Bronchial epithelial cell (primary cell): ENCODE measurements at places on chromosomes 11 and 22. TPM values are rescaled to one million over a fixed set of nuclear protein-coding genes. Genes with fewer than 3 reads are reported as not detected.
A peak's percentile ranks its signal among the peaks of the same experiment; 100 is the strongest.

TBC1D22A gene
- 10.0 and 14.8 TPM in 2 replicates for total RNA-seq

HIC2 gene
- total RNA-seq, result 1.8 and 3.2 TPM in 2 replicates

BLID gene
- not detected in 2 replicates for total RNA-seq

IL10RA gene
- 0.13 TPM in 1 of 2 replicates, not detected in the other for total RNA-seq

CATSPER1 gene
- 0.26 TPM in 1 of 2 replicates, not detected in the other for total RNA-seq

SYCE3 gene
- total RNA-seq, result 0.51 and 0.79 TPM in 2 replicates

C11orf65 gene
- total RNA-seq, result 0.79 and 1.8 TPM in 2 replicates

OR51I1 gene
- total RNA-seq, result not detected in 2 replicates

MYOD1 gene
- total RNA-seq, result not detected in 2 replicates

CATSPERZ gene
- total RNA-seq, result 0.26 TPM in 1 of 2 replicates, not detected in the other

LAYN gene
- 5.3 and 6.9 TPM in 2 replicates for total RNA-seq

DNAJB7 gene
- not detected in 2 replicates for total RNA-seq

GRCh38 chr11:123594188-123594901 is 60.1 kb downstream of the SCN3B start:
- DNase-seq, result no peak

DNA sequence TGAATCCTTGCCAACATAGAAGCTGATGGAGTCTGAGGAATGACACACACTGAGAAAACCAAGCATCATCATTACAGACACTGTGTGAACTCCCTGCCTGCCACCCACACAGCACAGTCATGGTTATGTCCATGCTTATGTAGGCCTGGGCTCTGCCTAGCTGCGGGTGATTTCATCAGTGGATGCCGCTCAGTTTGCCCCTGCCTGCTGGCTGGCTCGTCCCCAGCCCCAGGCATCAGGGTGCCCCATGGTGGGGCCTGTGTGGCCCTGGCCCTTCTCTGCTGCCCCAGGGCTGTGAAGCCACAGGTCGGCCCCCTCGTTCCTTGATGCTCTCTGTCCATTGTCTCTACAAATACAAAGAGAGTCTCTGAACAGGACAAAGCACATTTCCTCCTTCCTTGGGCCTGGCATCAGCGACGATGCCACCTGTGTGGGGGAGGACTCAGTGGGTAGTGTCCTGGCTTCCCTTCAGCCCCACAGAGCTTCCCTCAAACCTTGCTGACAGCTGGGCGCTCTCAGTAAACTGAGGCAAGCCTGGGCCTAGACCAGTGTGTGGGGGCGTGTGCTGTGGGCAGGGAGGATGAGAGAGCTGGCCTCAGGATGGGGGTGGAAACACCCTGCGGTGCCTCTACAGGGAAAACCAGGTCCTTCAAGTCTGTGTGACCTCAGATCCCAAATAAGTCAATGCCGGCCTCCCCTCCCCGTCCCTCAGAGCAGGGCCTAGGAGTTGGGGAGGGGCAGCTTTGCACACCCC is 20.0 kb upstream of the TUB start:
- DNase-seq, result no peak

DNA sequence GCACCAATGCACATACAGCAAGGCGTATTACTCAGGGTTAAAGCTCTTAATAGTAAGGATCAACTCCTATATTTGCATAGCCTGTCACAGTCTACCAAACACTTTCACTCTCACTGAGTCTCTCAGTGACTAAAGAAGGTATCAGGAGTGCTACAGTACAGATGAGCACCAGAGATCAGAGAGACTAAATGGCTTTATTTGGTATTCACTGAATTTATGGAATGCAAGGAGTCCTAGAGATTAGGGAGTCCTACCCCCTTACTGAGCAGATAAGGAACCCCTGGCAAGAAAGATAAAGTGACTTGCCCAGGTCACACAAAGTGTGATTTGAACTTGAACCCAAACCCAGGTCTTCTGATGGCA is 396.4 kb upstream of the CCDC90B start:
- no peak for DNase-seq

- DNase-seq, result no peak
Observed at GRCh38 chr11:1361882-1362281, 27.9 kb upstream of the BRSK2 start.

DNA sequence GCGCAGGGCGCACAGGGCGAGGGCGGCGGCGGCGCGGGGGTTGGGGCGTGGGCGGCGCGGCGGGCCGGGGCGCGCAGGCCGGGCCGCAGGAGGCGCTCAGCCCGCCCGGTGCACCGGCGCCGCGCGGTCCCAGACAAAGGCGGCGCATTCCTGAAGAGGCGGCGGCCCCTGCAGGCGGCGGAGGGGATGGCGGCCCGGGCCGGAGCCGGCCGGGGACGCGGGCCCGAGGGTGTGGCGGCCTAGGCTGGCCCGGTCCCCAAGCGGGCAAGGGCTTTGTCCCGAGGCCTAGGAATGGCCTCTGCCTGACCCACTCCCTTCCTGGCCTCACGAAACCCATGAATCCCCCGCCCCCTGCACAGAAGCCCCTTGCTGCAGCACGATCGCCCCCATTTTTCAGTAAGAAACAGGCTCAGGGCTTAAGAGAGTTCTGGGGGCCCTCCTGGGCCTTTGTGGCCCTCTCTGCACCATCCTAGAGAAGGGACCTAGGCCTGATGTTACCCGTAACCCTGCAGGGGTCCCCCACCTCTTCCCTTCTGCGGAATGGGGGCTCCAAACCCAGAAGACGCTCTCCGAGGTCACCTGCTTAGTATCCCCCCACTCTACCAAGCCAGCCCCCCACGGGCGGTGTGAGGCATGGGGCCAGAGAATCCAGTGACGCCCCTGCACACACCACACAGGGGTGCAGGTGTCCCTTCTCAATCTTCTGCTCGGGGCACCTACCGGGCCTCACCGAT is at the start of gene RTN4R:
Gene RTN4R (minus strand): TSS at position 40 of the 734 bp plus-strand sequence. CDS start 226 bp downstream, outside the sequence.
- DNase-seq, result peak; percentile 6

GRCh38 chr11:26995701-26996460 is 2.0 kb downstream of the FIBIN start:
- no peak for DNase-seq

- DNase-seq, result peak; percentile 67
Observed at GRCh38 chr11:76524919-76525318, 80.1 kb downstream of the EMSY start.

GRCh38 chr22:20032407-20032991 is 11.6 kb downstream of the TANGO2 start:
- DNase-seq, result no peak

DNA sequence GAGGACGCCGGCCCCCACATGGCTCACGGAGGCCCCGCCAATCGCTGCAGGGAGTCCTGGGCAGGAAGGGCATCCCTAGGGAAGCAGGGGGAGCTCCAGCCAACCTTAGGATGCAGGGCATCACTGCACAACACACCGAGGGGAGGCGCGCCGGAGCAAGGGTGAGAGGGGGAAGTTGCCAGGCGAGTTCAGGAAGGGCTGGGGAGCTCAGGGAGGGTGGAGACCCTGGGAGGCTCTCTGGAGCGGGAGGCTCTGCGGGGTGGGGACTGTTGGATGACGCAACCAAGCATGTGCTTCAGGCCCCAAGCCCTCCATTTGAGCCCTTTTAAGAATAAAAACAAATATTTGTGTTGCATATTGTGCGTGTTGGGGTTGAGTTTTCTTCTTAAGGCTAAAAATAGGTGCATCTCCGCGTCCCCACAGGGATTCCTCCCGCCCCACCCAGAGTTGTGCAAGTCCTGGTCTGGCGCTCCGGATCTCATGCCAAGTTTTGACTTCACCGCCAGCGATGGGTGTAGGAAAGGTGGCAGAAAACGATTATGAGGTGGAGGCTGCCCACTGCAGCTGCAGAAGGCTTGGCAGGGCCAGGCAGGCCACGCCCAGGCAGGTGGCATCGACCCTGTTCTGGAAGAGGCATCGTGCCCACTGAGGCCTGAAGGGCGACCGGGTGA is 65.2 kb downstream of the WNT7B start:
- DNase-seq, result peak; percentile 65

DNA sequence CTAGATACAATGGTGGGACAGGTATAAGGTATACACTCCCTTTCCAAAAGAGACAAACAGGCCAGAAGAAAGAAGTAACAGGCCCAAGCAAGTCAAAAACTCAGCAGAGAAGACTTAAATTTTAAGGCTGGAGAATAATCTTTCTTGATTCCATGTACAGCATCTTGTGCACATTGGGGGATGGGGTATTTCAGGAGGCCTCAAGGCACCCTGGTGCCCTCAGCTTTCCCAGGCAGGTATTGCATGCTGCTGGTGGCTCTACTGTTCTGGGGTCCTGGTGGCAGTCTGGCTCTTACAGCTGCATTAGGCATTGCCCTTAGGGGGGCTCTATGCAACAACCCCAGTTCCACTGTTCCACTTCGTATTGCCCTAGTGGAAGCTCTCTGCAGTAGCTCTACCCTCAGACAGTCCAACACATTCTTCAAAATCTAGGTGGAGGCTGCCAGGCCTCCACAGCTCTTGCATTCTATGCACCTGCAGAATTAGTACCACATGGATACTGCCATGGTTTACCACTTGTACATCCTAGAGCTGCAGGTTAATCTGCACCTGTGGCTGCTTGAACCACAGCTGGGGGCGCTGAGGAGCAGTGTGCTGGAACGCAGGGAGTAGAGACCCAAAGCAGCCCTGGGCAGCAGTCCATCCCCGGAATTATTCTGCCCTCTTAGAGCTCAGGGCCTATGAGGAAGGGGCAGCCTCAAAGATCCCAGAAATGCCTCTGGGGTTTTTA is 4.2 kb upstream of the CTSC start:
- DNase-seq, result no peak

GRCh38 chr11:48041877-48042695 is 61.7 kb downstream of the PTPRJ start:
- no peak for DNase-seq

GRCh38 chr22:24768537-24769374 is 5.8 kb downstream of the PIWIL3 start:
- peak; percentile 37 for DNase-seq

DNA sequence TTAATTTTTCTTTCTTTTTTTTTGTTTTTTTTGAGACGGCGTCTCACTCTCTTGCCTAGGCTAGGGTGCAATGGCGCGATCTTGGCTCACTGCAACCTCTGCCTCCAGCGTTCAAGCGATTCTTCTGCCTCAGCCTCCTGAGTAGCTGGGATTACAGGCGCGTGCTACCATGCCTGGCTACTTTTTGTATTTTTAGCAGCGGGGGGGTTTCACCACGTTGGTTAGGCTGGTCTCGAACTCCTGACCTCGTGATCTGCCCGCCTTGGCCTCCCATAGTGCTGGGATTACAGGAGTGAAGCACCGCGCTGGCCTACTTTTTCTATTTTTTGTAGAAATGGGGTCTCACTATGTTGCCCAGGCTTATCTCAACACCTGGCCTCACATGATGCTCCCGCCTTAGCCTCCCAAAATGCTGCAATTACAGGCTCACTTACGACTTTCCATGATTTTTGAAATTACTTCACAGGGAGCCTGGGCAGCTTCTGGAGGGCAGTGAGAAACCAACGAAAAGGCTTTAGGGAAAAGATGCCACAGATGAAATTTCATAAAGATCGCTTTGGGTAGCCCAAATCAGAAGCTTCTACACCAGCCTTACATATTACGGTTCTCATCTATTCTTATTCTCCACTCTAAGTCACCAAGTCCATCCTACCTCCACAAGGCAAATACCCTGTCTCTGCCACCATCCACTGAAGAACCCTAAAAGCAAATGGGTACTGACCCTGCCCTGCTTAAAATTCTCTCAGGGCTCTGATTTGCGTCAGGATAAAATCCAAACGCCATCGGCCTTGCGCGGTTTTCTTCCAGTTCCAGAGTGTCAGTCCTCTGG is 866 bp upstream of the RRM1 start:
- DNase-seq, result peak; percentile 5

DNA sequence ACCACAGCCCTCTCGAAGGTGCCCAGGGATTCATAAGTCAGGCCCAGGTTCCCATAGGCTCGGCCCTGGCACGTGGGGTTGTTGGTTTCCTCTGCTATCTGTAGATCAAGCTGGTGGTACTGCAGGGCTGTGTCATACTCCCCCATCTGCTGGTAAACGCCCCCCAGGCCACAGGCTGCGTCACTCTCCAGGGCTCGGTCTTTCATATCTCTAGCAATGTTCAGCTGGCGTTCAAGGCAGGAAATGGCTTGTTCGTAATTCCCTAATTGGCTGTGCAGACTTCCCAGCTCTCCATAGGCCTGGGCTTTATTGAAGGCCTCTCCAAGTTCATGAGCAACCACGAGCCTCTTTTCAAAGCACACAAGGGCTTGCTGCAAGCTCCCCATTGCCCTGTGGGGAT is 186.4 kb upstream of the PITPNB start:
- no peak for DNase-seq

GRCh38 chr11:17533778-17534415 is 10.3 kb downstream of the USH1C start:
- no peak for DNase-seq

DNA sequence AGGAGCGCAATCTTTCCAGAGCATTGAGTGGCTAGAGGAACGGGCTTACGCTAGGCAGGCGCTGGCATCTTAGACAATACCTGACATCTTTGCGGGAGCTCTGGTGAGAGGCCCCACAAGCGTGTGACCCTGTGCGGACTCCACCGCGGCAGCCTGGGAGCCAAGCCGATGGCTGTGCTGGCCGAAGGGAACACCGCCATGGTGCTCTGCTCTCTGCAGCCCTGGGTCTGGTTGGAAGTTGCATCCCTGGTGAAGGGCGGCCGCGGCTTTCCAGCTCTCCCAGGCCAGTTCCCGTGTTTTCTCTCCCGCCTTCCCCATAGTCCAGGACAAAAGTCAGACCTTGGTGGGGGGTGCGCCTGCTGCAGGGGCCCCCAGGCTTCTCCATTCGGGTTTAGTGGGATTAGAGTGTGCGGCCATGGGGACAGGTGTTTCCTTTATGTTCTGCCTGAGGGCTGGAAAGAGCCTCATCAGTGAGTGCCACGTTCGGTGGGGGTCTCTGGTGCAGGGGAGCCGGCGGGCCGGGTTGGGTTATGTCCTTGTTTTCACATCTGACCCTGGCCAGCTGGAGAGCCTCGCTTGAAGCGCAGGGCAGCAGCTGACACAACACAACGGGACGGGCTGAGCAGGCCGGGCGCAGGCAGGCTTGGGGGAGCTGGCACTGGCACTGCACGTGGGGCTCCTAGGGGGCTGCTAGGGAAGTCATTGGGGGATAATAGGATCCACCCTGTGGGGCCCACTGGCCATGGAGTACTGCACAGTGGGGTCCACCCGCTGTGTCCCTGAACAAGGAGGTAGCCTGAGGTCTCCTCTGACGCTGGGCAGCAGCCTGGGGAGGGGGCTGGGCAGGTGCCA is 94.8 kb downstream of the KCNQ1 start:
- DNase-seq, result no peak

GRCh38 chr11:77801477-77801876 is 19.0 kb downstream of the RSF1 start:
- DNase-seq, result no peak

GRCh38 chr11:28842716-28843115 is 734.5 kb downstream of the METTL15 start:
- no peak for DNase-seq

- DNase-seq, result peak; percentile 55
Observed at GRCh38 chr11:132471466-132471865, 1060.8 kb downstream of the OPCML start.

GRCh38 chr11:65403607-65404121 is 17.2 kb downstream of the FRMD8 start:
- DNase-seq, result no peak
